G401 (cell line): ENCODE measurements at places on chromosomes 12 and 14.

DNA sequence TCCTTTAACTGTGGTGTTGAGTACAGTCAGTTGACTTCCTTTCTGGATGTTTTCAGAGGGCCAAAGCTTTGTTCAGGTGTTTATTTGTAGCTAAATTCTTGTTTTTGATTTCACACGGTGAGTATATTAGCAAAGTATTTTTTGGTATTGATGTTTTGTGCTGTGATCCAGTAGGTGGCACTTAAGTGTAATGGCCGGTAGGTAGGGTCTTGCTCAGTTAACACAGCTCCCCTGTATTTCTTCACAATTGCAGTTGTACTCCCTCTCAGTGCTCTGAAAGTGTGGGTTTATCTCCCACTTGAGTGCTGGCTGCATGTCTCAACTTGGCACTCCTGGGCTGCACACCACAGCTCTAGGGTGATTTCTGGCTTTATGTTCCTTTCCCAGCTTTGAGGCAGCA, 339.5 kb downstream of the AEBP2 start:
- DNase-seq: no peak

GRCh38 chr12:52234223-52234810, 1.3 kb downstream of the KRT7 start:
- DNase-seq: no peak

GRCh38 chr12:101793401-101793800, 37.4 kb downstream of the GNPTAB start:
- no peak for DNase-seq

- DNase-seq: no peak
These were observed 198.3 kb upstream of the OTX2 start for GRCh38 chr14:57008534-57008933.

DNA sequence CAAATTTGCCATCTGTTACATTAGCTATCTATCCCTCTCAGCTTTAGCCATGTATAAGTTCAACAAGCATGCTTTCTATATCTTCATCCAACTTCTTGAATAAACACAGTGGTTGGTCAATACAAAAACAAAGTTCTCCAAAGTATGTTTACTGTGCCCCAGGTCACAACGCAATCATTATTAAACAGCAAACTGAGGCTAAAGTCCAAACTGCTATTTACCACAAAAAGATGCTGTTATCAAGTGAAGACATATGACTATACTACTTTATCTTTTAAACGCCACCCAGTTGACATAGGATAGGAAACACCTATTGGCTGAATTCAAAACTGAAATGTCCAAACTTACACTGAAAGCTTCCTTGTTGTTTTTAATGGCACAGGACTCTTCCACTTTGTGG, 11.7 kb downstream of the ZCCHC8 start:
- DNase-seq: no peak

GRCh38 chr14:40757376-40757950, 849.2 kb upstream of the LRFN5 start:
- no peak for DNase-seq

DNA sequence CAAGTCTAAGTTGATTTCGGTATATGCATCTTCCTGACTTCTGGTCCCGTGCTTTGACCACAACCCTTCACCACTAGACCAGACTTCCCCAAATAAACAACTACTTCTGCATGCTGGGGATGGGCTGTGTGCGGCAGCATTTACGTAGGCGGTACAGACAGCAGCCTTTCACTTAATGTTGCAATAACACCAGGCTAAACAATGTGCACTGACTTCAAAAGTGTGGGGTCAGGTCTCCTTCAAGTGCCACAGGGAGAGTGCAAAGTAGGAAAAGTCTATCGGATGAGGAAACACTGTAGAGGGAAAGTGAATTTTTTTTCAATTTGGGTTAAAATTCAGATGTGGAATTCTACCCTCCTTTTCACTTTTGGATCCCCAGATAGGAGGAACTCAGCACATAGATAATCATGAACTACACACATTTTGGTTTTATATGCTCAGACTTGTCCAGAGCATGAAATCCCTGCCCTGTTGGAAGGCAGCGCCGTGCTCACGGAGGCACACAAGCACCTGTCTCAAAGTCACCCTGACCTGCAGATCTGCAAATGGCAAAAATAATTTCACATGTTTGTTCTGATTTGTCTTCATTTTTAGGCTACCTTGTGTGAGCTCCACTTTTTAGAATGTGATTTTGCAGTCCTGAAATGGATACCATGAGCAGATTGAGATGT, 3.6 kb upstream of the FOS start:
- no peak for DNase-seq

GRCh38 chr12:118102070-118102469, 1.7 kb downstream of the VSIG10 start:
- no peak for DNase-seq

DNA sequence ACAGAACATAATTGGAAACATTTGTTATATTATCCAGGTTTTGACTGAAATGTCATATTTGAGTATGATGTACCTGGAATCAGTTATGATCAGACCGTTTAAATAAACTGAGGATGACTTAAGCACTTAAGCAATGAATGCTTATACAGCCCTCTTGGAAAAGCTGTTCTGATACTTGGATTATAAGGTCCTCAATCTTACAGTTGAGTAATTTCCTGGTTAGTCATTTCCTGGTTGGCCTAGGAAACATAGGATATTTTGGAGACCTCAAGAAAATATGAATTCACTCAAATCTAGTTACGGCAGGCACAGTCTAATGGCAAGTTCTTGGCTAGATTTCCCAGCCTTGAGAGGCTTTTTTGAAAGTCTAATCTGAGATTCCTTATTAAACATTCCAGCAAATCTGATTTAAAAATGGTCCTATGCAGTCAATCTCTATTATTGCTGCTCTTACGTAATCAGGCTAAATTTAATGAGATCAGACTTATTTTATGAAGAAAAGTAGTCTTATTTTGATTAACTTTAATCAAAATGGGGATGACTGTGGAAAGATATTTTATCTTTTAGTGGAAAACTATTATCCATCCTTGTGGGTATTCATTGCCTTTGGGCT, 447.2 kb downstream of the SNAPC1 start:
- DNase-seq: no peak

DNA sequence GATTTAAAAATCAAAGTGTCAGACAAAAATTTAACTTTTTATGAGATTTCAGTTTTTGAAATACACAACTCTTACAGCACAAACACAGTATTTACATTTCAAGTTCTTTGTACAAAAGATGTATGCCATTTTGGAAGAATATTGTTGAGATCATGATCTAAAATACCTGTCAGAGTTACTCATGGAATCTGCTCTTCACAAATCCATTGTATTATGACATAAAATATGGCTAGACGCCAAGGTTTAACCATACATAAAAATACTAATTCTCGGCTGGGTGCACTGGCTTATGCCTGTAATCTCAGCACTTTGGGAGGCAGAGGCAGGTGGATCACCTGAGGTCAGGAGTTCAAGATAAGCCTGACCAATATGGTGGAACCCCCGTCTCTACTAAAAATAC, 6.2 kb upstream of the SYCP3 start:
- no peak for DNase-seq

DNA sequence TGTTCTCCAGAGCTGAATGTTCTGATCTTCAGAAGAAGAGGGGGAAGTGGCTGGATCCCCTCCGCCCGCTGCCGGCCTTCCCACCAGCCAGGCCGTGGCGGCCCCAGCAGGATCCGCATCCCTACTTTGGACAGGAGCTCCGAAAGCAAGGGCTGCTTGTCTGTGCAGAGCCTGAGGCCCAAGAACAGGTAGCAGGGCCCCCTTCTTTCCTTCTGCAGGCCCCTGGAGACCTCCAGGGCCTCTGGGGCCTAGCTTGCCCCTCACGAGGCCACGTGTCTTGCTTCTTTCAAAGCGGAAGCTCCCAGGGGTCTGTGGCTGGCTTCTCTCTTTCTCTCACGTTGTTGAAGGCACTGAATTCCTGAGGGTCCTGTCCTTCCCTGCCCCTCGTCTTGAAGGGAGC, 13.2 kb downstream of the PGF start:
- no peak for DNase-seq

DNA sequence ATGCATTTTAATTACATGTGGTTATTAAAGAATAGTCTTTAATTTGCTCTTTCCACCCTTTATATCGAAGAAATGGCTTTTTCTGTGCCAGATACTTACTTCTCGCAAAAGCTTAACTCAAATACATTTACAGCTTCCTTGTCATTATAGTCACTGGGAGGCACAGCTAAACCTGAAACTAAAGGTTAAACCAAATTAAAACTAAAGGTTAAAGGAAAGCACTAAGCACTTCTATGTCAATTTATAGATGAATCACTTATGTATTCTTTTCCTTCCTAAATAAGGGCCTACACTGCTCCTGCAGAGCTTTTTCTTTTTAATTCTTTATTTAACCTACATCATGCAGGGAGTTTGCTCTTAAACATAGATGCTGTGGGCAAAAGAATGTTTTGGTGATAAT, 9.1 kb downstream of the C14orf93 start:
- DNase-seq: no peak

GRCh38 chr14:67442139-67442906, 30.4 kb upstream of the PLEK2 start:
- DNase-seq: no peak

GRCh38 chr14:75249958-75250336, 28.7 kb upstream of the FOS start:
- DNase-seq: no peak

DNA sequence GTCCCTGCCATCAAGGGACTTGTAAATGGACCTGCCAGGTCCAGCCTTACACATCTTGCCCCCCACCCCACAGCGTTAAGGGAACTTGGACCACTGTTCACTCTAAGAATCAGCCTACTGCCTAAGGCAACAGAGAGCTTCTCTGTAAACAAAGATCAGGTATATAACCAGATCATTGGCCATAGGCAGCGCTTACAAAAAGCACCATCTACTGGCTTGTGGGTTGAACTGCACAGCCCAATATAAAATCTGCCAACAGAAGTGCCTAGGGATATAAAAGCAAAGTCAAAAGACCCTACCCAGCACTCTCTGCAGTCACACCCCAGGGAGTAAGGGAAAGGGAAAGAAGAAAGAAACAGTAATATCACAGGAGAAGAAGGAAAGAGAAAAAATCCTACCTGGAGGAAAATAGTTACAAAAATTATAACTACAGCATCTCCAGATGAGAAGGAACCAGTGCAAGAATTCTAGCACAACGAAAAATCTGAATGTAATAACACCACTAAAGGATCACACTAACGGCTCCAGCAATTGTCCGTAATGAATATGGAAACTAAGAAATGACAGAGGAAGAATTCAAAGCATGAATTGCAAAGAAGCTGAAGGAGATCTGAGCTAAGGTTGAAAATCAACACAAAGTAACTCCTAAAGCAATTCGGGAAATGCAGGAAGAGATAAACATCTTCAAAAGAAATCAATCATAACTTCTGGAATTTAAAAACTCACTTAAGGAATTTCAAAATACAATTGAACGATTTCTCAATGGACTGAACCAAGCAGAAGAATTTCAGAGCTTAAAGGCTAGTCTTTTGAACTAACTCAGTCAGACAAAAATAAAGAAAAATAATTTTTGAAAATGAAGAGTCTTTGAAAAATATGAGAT, 95.2 kb upstream of the PCED1B start:
- peak; percentile 20 for DNase-seq
